ENCODE measurements at places on chromosomes 16 and 17.

DNA sequence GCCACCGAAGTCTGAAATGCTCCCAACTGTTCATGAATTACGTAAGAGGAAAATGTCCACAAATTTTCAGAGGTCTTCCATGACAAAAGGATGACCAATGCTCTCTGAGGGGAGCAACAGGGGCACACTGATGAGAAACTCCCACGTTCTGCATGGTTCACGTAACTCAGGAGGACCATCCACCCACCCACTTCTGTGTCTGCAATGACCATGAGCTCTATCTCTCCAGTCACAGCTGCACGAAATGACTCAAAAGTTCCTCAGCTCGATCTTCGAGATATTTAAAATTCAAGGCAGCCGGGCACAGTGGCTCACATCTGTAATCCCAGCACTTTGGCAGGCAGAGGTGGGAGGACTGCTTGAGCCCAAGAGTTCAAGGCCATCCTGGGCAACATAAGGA lies 15.8 kb downstream of the WDR45B start:
- no peak for DNase-seq

DNA sequence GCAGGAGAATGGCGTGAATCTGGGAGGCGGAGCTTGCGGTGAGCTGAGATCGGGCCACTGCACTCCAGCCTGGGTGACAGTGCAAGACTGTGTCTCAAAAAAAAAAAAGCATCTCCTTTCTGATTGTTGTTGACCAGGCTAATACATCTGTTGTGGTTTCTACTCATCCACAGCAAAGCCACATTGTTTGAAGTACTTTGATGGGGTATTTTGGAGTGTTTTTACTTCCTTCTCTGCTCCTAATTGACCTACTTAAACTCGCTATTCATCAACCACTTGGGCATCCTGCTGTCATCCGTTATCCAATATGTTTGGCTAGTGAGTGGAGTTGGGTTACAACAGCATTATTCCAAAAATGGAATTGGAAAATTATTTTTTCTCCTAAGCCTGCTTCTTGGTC lies 3.5 kb upstream of the CDC27 start:
- DNase-seq: no peak

- no peak for DNase-seq
Observed at GRCh38 chr16:1779741-1780676, 2.4 kb downstream of the SPSB3 start.

DNA sequence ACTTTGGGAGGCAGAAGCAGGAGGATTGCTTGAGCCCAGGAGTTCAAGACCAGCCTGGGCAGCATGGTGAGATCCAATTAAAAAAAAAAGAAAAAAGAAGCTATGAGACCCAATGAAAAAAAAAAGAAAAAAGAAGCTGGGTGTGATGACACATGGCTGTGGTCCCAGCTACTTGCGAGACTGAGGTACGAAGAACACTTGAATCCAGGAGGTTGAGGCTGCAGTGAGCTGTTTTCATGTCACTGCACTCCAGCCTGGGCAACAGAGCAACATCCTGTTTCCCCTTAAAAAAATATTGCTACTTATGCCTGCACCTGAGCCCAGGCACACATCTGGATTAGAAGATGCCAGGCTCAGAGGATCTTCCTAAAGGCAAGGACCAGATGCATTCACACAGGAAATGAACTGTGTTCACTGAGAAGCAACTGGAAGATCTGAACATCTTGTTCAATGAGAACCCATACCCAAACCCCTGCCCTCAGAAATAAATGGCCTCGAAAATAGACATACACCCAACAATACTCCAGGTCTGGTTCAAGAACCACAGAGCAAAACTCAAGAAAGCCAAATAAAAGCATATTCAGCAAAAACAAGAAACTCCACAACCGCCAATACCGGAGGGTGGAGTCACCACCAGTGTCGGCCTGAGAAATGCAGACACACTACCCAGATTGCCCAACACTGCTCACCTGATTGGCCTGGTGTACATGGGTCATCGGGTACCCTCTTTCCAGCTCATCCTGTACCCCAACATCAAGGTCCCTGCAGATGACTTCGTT lies 4.4 kb downstream of the RNF135 start:
- no peak for DNase-seq

DNA sequence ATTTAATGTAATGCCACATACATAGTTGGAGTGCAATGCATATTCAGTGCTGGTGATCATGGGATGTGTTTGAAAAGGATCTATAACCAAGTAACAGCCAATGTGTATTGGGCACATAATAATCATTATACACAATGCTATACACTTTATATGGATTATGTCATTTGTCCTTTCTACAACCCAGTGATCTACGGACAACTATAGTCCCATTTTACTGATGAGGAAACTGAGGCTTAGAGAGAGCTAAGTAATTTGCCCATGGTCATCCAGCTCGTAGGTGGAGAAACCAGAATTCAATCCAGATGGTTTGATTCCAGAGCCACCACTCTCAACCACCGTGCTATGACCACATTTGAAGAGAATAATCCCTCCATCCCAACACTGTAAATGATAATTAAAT lies 27.4 kb downstream of the COPZ2 start:
- DNase-seq: no peak

- no peak for DNase-seq
Observed at GRCh38 chr17:72382971-72383722, 262.3 kb downstream of the SOX9 start.

DNA sequence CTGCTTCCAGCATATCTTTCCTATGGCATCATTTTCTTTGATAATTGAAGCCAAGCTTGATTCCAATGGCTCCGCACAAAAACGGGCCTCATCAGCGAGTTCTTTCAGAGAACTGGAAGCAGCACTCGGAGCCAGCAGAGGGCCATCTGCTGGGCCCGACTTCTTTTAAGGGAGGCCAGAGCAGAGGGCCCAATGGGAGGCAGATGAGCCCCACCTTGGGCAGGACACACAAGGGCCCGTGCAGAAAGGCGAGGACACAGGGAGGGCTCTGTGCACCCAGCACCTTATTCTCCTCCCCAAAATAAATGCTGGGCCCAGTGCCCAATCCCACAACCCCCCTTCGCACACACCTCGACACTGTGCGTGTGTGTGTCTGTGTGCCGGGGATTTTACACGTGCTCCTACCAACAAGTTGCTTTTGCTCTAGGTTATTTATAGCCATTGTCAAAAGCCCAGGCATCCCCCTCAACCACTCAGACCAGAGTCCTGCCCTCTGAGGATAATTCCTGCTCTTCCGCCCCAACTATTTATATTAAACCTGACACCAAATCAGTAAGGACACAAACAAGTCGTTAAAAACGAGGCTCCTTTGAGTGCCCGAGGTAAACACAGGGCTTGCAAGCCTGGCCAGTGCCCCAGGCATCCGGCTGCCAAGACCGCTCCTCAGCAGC lies 6.8 kb downstream of the AXIN2 start:
- peak; percentile 73 for DNase-seq

GRCh38 chr16:12901597-12902461 lies at the start of gene SHISA9:
Gene SHISA9, plus strand, starts transcription at chr16:12901598.
- DNase-seq: peak; percentile 79

- no peak for DNase-seq
Observed at GRCh38 chr16:30774367-30775130, 12.4 kb downstream of the RNF40 start.

DNA sequence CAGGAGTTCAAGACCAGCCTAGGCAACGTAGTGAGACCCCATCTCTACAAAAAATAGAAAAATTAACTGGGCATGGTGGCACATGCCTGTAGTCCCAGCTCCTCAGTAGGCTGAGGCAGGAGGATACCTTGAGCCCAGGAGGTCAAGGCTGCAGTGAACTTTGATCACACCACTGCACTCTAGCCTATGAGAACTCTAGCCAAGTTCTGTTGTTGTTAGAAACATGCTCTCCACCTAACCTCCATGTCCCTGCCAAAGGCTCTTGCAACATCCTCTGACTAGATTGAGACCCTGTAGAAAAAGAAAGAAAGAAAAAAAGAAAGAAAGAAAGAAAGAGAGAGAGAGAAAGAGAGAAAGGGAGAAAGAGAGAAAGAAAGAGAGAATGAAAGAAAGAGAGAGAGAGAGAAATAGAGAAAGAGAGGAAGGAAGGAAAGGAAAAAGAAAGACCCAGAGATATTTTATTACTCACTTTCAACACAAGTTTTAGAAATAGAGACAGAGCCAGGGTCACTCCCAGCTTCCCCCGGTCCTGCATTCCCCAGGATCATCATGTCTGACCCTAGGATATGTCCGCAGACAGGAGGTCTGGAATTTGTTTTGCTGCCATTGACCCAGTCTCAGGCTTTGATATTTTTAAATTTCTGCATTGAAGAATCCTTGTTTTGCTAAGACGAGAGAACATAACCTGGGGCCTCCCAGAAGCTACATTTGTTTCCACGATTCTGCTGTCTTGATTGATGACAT lies 376.5 kb upstream of the CDH5 start:
- no peak for DNase-seq

- DNase-seq: no peak
Observed at GRCh38 chr17:14387036-14387435, 86.2 kb downstream of the HS3ST3B1 start.

GRCh38 chr16:9384141-9384540 lies 292.7 kb downstream of the HAPSTR1 start:
- no peak for DNase-seq

GRCh38 chr17:18076936-18077335 lies 10.8 kb upstream of the DRG2 start:
- no peak for DNase-seq

All from posterior cingulate gyrus (tissue), 11 donors.